ENCODE measurements at places on chromosomes 7 and 10.

DNA sequence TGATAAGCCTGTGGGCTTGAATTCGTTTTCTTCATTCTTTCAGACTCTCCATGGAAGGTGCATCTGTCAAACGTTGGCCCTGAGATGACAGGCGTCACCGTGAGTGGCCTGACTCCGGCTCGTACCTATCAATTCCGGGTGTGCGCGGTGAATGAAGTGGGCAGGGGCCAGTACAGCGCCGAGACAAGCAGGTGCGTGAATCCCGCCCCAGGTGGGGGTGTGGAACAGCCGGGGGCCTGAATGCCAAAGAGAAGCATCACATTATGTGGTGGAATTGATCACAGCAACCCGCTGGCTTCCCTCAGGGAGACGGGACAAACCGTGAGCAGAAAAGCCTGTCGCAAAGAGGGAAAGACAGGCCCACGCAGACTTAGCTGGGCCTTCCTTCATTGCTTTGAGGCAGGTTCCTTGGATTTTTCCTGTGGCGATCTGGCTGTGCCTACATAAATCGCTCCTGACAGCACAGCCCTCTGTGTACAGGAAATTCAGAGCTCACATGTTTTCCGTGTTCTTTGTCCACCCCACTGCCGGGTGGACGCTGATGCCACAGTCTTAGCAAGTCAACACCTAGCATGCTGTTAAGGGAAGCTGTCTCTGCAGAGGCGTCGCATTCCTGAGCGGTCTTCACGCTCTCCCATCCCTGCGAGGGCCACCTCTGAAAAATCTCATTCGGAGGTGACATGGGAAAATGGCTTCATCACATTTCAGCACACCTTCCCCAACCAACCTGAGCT, 671.0 kb upstream of the FOXK1 start:
- peak; percentile 58 for DNase-seq

GRCh38 chr7:44980393-44981034, 1.7 kb upstream of the MYO1G start:
- no peak for DNase-seq

DNA sequence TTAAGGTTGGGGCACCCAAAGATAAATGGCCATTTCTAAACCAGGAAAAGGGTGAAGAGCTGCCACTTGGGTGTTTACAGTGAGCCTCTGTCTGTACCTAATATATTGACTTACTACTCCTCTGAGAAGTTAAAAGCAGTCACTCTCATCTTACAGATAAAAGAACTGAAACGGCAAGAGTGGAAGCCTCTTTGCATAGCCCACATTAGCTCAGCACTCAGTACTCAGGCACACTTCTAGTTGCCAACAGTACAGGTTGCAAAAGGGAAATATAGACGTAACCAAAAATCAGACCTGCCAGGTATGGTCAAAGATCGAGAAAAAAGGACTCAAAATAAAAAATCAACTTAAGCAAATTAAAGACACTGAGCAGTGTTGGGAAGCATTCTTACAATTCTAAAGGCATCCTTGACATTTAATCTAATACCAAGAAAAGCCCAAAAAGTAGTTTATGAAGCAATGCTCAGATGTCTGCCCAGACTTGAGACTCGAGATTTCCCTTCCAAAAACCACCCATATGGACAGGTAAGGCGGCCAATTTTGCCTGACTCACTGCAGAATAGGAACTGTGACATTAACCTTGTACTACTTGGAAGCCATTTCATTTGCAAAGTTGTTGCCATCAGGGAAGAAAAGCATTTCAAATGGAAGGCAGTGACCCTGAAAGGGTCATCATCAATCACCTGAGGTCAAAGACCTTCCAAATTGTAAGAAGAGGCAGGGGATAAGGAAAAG, 139.3 kb downstream of the SLC25A13 start:
- no peak for DNase-seq

DNA sequence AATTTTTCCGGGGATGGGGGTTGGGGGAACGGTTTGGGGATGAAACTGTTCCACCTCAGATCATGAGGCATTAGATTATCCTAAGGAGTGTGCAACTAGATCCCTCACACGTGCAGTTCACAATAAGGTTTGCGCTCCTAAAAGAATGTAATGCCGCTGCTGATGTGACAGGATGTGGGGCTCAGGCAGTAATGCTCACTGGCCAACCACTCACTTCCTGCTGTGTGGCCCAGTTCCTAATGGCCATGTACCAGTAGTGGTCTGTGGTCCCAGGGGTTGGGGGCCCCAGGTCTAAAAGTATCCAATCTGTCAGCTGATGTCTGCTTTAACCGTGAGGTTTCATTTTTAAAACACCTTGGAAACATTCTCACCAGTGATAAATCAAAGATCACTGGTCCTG, 2.2 kb downstream of the STN1 start:
- DNase-seq = peak; percentile 61

DNA sequence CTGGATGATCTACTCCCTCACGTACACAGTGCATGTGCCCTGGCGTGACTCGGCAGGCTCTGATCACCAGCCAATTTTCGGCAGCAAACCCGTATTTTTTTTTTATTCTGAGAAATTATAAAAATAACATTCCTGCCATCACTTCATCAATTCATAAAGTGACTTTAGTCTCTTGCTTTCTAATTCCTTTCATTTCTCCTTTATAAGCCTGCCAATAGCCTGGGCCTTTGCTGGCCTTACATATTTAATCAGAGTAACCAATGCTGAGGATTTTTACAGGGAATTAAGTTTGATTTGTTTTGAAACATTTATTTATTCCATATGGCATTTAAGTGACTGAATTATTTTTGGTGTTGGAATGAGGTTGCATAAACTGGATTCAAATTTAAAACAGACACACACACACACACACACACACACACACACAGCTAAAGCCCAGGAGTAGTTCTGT, 140.8 kb downstream of the ETV1 start:
- DNase-seq = no peak

GRCh38 chr7:89060234-89060633, 264.7 kb upstream of the TEX47 start:
- DNase-seq = no peak

- DNase-seq = peak; percentile 64
Measured at GRCh38 chr7:135712796-135713195, 15.2 kb downstream of the SLC13A4 start.
